GM12864 (cell line): ENCODE measurements at places on chromosomes 16 and 17.

DNA sequence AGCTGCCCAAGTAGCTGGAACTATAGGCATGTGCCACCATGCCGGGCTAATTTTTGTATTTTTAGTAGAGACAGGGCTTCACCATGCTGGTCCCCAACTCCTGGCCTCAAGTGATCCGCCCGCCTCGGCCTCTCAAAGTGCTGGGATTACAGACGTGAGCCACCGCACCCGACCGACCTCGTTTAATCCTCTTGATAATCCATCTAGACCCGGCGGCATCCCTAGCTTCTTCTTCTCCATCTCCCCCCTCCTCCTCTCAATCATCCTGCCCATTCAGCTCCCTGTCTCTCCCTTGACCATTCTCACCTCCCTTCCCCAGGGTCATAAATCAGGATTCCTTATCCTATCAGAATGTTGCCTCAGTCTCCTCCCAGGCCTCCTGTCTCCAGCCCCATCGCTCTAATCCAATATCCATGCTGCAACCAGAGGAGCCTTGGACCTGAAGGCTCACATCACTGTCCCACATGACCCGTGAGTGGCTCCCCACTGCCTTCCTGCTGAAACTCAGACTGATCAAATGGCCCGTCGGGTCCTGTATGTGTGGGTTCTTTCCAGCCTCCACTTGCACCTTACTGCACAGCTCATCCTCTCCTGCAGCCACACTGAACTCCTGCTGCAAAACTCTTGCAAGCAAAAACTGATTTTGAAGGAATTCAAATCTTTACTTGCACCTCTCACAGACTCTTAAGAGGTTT is 74.1 kb upstream of the CDH5 start:
- DNase-seq: no peak

- DNase-seq: no peak
Measured at GRCh38 chr17:67629971-67630320, 87.8 kb upstream of the NOL11 start.

- DNase-seq: no peak
Measured at GRCh38 chr16:72091217-72091616, 2.2 kb downstream of the TXNL4B start.

- no peak for DNase-seq
Measured at GRCh38 chr17:69947027-69947759, 127.8 kb upstream of the KCNJ16 start.

DNA sequence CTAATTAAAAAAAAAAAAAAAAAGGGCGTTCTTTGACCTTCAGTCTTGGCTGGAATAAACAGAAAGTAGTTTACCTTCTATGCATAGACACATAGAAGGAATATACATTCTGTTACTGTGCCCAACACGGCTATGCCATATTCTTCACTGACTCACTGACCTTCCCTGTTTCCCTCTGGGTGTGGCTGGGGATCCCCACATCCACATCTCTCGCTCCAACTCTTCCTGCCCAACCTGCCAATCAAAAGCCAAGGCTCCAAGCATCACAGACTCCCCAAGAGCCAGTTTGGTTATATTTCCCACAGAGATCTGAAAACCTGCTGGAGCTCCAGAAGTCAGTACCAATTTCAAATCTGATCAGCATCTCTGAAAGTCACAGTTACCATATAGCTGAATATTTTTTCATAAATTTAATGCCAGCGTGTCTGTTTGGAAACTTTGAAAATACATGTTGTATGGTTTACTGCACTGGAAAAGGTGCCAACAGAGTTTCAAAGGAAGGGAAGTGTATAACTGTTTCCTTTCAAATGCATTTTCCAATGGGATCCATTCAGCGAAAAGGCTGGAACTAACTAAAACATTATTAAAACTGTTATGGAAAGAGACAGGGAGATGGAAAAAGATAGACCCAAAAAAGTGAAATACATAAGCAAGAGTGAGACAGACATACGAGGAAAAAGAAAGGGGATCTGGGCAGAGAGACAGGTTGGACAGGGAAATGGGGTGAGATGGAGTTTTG is 91.8 kb downstream of the SMG6 start:
- no peak for DNase-seq

DNA sequence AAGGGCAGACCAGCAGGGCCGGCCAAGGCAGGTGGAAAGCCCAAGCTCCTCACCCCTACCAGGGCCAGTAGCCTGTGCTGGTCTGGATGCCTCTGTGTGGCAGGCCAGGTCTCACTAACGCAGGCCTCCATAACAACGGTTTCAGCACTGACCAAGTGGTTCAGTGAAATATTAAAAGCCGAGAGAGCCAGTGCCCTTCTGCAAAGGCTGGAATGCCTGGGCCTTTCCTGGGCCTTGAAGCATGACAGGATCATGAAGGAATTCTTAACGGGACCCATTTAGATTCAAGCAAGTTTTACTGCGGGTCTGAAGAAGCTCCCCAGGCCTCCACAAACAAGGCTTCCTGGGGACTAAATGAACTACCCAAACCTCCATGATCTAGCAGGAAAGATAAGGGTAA is 16.3 kb downstream of the ADAD2 start:
- DNase-seq: no peak
